ENCODE measurements at places on chromosomes 3 and 15.

- no peak for DNase-seq
Measured at GRCh38 chr3:183895296-183895695, 10.6 kb upstream of the PARL start.

DNA sequence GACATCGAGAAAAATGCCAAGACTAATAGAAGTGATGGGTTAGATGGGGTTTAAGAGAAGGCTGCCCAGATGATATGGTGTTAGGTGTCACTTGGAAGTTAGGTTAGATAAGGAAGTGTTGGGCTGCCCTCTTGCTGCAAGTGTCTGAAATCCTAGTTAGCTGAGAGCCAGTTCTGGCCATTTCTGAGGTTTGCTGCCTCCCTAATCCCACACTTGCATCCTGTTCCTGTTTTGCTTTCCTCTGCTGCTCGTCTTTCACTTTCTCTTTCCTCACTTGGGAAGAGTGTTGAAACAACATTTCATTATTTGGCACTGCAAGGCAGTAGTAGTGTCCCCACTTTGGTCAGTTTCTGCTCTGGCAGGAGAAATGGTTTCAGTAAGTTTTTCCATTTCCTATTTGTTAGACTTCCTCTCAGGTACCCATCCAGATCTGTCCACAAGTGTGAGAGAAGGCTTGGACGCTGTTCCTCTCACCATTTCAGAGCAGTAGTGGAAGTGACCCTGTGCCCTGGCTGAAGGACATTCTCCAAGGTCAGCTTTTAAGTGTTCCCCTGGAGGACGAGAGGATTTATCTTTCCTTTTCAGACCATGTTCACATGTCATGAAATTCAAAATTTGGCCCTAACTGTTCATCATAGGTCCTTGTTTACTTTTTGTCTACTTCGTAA, 93.3 kb downstream of the ADAMTSL3 start:
- DNase-seq, result no peak

DNA sequence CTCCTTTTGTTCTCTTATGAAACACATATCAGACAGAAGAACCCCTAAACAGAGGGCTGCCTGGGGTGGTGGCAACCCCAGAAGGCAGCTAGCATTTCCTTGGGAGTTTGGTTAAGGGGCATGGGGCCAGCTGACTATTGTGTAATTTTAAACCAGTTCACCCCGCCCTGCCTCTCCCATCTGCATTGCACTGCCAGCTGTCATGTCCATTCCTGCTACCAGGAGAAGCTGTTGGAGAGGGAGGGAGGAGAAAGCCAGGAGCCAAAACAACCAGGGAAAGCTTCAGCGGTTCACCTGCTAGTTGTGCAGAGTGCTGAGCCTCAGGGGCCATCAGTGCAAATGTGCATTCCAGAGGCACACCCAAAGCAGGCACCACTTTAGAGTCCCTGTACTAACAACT, 47.6 kb upstream of the ATP1B3 start:
- no peak for DNase-seq

GRCh38 chr15:68816158-68816557, 4.5 kb downstream of the ANP32A start:
- DNase-seq, result no peak

DNA sequence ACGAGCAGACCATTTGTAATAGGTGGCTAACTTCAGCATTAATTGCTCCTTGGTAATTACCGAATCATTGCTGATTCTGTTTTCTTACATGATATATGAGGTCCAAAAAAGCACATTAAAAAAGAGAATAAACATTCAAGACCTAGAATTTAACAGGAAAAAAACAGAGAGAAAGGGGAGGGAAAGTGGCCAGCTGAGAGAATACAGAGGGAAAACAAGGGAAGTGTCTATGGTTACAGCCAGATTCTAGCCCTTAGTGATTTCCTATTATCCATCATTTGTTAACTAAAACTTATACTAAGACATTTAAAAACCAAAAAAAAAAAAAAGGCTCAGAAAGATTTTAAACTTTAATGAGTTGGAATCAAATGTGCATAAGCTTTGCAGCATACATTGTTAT, 168.7 kb downstream of the LRTM1 start:
- no peak for DNase-seq

DNA sequence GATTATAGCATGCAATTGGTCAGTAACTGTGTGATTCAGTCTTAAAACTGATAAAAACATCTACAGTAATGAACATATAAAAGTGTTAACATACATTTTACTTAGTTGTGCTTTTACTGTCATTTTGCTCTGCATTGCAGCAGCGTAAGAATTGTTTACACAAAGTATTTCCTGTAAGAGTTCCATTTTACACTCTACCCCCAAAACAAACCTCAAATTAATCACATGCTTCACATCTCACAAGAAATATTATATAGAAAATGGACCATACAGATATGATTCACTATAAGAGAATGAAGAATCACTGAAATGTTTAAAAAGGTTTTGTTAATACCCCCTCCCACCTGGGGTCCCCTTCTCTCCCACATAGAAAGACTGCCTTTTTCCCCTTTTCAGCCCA, 225.9 kb upstream of the LRRN1 start:
- no peak for DNase-seq

DNA sequence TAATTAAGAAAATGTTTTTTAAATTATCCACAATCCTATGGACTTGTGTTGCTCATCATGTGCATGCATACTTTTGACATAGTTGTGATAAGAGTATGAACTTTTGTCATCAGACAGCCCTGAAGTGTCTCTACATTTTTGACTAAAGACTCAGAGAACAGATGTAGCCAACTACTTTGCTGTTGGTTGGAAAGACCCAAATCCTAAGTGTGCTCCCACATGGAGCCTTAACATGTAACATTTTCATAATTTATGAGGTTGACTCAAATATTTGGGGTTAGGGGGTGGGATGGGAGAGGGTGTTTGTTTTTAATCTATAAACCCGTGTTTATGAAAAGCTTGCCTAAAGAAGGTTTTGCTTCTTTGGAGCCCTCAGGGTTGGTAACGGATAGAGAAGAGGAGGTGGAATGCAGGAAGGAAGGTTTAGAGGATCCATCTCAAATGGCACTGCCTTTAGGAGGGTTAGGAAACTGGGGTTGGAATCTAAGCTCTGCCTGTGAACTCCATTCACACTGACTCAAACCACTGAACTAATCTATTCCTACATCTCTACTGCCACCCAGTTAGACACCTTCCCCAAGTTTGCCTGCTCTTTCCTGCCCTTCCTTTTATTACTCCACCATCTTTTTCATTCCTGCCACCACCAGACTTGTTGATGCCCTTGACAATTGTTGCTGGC, 3.7 kb downstream of the BOC start:
- no peak for DNase-seq

DNA sequence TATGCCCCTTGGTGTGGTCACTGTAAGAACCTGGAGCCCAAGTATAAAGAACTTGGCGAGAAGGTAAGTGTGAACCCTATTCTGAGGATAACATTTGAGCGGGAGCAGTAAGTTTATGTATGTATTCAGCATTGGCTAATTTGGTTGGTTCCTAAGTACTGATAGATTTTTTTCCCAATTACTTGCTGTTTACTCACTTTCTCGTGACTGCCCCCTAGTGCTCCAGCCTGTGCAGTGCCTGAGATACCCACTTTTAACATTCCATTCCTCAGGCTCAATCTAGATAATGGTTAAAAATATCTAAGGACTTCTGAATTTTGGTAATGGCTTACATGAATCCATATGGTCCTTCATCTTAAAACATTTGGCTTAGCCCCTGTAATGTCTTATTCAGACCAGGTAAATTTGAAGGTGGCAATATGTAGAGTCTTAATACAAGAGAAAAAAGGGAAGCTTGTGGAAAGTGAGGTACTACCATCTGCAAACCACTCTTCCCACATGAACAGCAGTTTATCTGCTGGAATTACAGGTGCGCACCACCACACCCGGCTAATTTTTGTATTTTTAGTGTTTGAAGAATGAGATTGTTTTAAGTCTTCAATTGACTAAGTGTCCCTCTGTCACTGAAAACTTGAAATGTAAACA, 7.1 kb downstream of the ELL3 start:
- no peak for DNase-seq

DNA sequence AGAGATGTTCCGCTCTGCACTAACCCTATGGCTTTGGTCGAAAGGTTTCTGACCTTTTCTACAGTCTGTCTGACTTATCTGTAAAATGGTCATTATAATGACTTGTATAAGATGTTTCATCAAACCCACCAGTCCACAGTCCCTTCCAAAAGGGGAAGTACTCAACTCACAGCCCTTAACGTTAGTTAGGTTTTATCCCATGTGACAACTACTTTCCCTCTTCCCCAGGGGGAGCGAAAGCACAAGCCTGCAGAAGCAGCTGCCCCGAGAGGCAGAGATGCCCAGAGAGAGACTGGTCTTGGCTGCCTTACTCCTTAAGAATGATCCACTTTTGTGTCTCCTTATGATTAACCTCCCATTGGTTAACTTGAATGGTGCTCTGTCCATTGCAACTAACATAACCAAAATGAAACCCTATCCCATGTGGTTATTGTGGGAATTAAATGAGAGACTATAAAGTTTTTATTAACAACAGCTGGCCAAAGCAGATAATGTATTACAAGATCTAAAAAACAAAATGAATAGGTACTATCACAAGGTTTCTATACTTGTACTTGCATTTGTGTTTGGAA, 6.4 kb downstream of the ASTE1 start:
- DNase-seq, result no peak

- no peak for DNase-seq
Measured at GRCh38 chr15:73926219-73927002, at the start of gene LOXL1. Gene LOXL1, plus strand, starts transcription at chr15:73926462. Its CDS starts 322 bp downstream, at chr15:73926784.

DNA sequence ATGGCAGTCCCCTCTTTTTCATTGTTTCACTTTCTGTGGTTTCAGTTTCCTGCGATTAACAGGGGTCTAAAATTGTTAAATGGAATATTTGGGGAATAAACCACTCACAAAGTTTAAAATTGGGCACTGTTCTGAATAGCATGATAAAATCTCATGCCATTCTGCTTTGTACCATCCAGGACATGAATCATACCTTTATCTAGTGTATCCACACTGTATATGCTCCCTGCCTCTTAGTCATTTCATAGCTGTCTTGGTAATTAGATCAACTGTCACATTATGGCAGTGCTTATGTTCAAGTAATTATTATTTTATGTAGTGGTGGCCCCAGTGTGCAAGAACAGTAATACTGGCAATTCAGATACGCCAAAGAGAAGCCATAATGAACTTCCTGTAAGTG, 734.5 kb downstream of the ZPLD1 start:
- DNase-seq, result no peak

- DNase-seq, result no peak
Measured at GRCh38 chr3:155481089-155481488, 187.6 kb upstream of the STRIT1 start.

- no peak for DNase-seq
Measured at GRCh38 chr3:150146991-150147761, 176.5 kb upstream of the PFN2 start.

- DNase-seq, result no peak
Measured at GRCh38 chr3:2390926-2391532, 292.4 kb downstream of the CNTN4 start.

DNA sequence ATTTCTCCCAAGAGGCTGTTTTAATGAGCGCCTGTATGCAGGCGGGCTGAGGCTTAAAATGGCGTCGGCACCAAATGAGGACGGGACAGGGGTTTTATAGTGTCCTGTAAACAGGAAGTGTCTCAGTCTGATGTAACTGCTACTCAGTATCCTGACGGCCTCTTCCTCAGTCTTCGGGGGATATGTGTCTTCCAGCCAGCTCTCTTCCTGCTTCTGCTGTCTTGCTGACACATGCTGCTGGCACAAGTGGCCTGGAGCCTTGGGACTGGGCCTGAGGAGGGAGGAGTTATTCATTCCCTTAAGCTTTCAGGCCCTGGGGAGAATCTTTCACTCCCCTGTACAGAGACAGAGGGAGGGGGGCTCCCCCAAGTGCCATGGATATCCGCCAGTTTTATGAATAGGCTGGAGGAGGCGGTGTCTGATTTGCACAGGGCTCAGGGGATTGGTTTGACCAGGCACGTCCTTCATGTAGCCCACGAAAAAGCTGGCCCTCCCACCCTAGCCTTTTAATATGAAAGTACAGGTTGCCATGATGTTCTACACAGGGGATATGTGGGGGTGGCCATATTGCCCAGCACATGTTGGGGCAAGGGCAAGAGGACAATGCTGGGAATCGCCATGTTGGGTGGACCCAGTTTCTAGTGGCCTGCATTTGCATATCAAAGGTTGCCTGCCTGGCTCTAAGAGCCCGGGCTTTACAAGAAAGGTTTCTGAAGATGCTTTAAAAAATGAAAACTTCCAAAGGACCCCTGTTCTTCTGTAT, 19.9 kb downstream of the NDUFB4 start:
- no peak for DNase-seq

- DNase-seq, result no peak
Measured at GRCh38 chr3:195253923-195254432, 17.0 kb downstream of the XXYLT1 start.

DNA sequence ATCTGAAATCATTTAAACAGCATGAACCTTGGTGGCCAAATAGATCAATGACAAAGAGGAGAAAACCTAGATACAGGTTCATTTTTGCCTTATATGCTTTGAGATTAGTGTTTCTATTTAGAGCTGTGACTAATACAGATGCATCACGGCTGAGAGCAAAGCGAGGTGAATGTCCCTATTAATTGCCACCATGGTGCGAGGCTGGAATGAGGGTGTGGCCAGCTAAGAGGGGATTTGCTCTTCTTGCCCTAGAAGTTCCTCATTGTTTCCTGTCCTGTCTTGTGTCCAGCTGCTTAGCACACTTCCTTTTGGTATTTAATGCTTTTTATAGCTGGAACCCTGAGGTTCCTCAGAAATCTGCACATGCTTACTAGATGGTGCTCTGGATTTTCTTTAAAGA, 339.1 kb upstream of the RGMA start:
- DNase-seq, result no peak

DNA sequence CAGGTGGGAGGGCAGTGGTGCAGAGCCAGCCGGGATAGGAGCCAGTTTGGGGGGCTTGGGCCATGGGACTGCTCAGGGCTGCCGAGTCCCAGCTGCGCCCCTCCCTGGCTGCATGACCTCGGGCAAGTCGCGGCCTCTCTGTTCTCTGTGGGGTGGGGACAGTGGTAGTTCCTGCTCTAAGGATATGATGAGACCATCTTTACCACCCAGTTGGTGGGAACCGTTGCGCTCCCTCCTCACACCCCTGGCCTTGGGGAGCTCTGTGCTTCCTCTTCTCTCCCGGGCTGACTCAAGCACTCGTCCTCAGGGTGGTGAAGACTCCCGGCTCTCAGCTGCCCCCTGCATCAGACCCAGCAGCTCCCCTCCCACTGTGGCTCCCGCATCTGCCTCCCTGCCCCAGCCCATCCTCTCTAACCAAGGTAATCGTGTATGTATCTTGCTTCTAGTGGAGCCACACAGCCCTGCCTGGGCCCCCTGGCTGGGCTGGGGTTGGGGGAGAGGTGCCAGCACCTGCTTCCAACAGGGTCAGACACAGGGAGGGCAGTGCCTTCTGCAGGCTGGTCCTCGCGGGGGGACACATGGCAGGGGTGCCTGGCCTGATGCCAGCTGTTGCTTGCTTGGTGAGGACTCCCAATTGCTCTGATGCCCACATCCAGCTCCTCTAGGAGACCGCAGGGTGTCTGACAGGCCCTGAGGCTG, 15.1 kb upstream of the STAB1 start:
- no peak for DNase-seq

GRCh38 chr3:11145888-11146287, 8.4 kb upstream of the HRH1 start:
- no peak for DNase-seq

- DNase-seq, result no peak
Measured at GRCh38 chr3:17964108-17964507, 221.7 kb upstream of the TBC1D5 start.

GRCh38 chr3:40581166-40581565, 56.4 kb downstream of the ZNF621 start:
- no peak for DNase-seq
